Effector CD4-positive, alpha-beta T cell (primary cell): ENCODE measurements at places on chromosomes 16 and 17.

GRCh38 chr17:82429824-82430223, 11.4 kb upstream of the OGFOD3 start:
- no peak for DNase-seq

- DNase-seq: no peak
Measured at GRCh38 chr16:2226245-2226793, 2.9 kb downstream of the E4F1 start.

DNA sequence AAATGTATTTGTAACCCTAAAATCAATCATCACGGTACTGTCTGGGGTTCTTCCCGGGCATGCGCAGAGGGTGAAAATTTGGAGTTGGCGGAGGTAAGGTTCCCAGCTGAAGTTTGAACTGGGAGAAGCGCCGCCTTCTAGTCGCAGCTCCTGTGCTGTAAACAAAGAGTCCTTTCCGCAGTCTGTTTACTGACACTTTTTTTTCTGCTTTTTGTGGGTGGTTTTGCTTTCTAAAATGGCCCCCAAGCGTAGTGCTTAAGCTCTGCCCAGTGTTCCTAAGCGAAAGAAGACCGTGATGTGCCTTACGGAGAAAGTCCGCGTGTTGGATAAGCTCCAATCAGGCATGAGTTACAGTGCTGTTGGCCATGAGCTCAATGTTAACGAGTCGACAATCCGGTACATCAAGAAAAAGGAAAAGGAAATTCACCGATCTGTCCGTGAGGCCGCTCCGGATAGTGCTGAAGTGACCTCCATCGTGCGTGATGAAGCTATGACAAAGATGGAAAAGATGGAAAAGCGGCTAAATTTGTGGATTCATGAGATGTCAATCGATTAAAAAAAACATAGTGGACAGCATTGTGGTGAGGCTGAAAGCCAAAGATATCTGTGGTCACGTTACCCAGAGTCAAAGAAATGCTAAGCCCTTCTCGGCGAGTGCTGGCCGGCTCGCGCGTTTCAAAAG, 570 bp upstream of the CFDP1 start:
- DNase-seq: no peak

GRCh38 chr17:34367486-34368195, 4.6 kb upstream of the CCL1 start:
- no peak for DNase-seq

GRCh38 chr16:75494661-75495075, 573 bp downstream of the CHST6 start:
- no peak for DNase-seq

GRCh38 chr17:41018541-41018940, 8.5 kb downstream of the KRTAP1-5 start:
- no peak for DNase-seq

GRCh38 chr17:75650874-75651273, 16.1 kb downstream of the RECQL5 start:
- no peak for DNase-seq

DNA sequence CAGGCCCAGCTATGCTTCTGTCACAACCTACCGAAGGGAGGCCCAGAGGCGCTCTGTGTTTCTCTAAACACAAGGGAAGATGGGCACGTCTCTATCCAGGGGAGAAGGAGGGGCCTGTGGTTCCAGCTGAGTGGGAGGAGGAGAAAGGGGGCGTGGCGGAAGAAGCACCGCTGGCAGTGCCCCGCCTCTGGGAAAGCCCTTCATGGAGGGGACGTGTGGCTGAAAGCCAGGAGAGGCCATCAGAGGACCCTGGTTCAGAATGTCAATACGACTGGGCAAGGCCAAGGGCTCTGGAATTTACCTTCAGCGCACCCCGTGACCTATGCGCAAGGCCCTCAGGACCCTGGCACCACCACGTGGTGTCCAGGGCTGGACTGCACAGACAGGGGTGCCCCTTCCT, 12.3 kb upstream of the SLC38A8 start:
- DNase-seq: no peak

GRCh38 chr16:20740007-20740883, 1.4 kb downstream of the THUMPD1 start:
- peak; percentile 4 for DNase-seq

DNA sequence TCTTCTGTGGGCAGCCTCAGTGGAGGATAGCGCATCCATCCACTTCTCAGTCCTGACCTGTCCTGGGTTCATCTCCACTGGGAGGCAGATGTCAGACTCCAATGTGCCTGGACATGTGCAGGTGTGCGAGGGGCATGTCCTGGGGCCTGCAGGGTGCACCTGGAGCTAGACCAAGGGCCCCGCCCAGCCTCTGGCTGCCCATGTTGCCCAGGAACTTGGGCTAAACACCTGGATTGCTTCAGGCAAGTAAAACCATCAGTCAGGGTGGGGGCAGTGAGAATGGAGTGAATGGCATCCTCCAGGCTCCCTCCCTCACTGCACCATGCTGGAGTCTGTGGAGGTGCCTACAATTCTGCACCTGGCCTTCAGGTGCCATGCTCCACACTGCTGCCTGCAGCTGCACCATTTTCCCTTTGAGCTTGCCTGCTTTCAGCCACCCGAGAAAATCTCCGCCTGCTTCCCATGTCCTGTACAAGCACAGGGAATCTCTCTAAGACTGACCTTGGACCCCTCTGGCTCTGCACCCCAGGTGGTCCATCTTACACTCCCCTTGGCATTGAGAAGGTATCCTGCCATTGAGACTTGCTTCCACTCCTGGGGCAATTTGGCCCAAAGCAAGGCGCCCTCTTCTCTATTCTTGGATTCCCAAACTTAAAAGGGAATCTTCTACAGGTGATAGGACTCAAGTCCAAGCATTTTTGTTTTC, 2.1 kb upstream of the MFSD6L start:
- no peak for DNase-seq

- no peak for DNase-seq
Measured at GRCh38 chr16:3032624-3033023, 4.1 kb downstream of the BICDL2 start.

- DNase-seq: no peak
Measured at GRCh38 chr16:11393861-11394592, 48.8 kb downstream of the RMI2 start.

GRCh38 chr17:45782889-45783592, 1.1 kb upstream of the CRHR1 start:
- DNase-seq: no peak

GRCh38 chr17:27315322-27315721, 21.4 kb downstream of the WSB1 start:
- no peak for DNase-seq

- no peak for DNase-seq
Measured at GRCh38 chr16:49514073-49514980, 140.7 kb downstream of the C16orf78 start.

DNA sequence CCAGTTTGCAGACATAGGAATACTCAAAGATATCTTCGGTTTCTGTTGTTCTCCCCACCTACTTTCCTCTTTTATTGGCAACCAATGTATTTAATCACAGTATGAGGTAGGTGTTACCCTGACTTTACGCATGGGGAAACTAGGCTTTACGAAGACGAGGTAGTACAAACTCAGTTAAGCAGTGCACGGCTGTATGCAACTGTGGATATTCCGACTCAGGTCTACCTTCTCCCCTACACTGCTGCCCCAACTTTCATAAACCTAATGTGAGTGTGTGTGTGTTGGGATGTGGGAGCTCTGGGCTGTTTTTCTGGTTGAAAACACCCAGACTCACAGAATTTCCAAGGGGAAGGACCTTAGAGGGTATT, 1.2 kb upstream of the GPT2 start:
- no peak for DNase-seq

DNA sequence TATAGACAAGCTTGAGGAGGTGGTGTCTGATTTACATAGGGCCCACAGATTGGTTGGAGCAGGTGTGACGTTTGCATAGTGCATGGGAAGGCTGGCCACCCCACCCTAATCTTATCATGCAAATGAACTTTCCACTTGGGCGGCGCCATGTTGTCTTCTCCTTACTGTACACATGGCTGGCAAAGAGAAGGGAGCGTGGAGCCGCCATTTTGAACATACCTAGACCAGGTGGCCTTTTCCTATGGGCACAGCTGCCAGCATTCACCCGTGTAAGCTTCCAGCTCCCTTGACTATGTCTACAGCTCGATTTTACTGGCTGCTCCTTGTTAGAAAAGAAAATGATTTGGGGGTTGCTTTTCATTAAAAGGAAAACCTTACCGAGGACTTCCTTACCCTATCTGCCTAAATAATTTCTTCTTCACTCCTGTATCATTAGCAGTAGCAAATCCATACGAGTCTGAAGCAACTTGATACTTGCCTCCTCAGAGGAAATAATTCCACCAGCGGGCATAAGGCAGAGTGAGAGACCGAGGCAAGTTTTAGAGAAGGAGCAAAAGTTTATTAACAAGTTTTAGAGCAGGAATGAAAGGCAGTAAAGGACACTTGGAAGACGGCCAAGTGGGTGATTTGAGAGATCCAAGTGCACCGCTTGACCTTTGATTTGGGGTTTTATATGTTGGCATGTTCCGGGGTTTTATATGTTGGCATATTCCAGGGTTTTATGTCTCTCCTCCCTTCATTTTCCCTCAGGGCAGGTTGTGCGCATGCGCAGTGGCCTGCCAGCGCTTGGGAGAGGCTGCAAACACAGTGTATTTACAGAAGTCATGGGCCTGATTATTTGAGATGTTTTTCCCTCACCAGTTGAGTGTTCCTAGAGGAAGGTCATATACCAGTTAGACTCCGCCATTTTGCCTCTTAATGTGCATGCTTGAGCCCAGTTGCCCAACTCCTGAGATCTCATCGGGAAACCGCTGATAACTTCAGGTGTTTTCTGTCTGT, 65.7 kb downstream of the MARF1 start:
- no peak for DNase-seq

GRCh38 chr16:84617041-84617790, 662 bp downstream of the COTL1 start:
- DNase-seq: no peak

DNA sequence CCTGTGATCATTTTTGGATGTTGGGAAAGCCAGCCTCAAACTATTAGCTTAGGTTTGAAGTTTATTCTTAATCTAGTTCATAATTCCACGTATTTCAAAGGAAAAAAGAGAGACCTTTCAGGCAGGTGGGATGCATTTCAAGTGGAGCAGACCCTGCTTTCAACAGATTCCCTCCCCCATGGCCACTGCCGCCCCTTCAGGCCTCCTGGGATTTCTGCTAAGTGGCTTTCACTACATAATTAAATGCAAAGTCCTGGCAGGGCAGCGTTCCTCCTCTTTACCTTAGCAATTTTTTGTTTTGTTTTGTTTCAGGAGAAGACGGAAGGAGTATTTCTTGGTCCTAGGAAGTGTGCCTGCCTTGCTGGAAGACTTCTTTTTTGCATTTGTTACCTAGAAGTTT, 36.6 kb downstream of the MAF start:
- no peak for DNase-seq

DNA sequence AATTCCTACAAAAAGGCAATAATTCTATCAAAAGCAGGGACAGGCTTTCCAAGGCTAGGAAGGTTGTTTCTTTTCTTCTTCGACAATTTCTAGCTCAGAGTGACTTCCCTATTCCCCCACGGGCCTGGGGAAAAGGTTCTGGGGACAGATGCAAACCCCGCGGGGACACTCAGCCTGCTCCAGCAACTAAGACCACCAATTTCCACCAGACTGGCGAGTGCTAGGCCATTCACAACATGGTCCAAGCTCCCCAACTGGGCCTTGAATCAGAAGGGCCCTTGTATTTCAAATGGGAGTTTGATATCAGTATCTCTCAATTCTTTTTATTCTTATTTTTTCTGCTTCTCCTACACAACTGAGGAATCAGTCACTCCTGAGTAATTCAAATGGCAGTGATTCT, 86.7 kb downstream of the USP31 start:
- no peak for DNase-seq

- no peak for DNase-seq
Measured at GRCh38 chr17:17134957-17135333, 71.2 kb downstream of the PLD6 start.

DNA sequence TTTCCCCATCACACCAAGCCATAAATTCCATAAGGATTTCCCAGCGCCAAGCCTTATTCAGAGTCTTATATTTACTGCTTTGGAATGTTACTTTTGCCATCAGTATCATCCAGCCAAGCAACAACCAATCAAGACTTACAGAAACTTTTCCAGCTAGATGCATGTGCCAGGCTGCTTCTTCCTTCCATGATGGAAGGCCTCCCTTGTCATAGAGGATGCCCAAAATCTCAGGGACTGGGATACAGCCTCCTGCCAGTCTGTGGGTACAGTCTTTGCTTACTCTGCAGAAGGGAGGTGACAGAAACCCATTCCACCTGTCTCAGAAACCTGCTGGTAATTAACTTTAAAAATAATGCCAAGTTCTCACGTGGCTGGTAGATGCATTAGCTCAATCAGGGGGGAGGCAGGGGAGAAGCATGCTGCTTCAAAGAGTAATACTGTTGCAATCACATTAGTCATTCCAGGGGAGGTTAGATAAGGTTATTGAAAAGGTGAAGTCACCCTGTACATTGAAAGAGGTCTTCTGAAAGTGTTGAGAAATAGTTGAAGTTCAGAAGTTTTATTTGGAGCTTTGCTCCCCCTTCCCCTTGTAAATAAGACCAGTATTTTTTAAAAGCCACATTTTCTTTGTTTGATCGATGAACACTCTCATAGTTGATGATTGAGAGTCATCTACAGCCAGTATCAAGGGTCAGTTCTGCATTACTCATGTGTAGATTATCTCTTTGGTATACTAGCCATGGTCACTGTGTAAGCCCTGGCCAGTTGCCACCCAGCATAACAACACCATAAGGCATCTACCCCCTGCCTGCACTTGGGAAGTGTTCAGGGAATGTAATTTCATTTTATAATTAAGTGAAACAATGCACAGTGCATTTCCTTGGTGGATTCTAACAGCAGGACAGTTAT, 22.2 kb downstream of the HLF start:
- no peak for DNase-seq

DNA sequence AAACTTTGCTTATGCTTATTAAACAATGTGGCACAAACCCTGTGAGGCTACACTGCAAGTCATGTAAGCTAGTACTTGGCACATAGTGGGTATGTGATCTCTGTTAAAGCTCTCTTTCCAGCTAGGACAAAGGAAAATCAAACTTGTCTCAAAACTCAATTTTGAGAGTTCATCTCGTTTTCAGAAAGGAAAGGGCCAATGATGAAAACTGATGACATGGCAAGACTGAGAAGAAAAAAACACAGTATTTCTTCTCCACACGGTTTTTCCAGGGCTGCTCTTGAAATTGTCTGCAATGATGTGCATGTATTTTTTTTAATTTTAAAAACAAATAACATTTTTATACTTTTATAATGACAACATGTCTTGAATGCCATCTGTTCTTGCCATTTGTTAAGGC, 389.8 kb downstream of the CA10 start:
- DNase-seq: no peak

DNA sequence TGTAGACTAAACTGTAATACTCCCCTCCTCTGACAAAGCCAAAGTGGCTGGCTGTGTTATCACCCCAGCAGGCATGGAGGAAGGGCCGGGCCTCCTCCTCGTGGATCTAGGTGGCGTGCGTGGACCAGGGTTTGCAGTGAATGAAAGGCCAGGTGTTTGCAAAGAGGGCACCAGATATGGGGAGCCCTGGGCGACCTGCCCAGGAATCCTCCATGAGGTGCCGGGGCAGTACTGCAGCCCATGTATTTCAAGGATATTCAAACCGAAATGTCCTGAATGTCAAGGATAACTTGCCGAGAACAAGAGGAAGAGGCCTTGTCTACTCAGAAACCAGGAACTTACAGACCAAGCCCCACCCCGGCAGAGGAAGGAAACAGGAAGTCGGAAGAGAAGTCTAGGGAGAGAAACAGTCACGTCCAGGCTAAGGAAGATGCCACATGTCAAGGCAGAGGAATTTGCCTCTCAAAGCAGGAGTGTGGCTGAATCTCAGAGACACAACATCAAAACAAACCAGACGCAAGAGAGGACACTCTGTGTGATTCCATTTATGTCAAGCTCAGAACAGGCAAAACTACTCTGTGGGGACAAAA, 13.7 kb upstream of the OSGIN1 start:
- DNase-seq: no peak
